ENCODE measurements at places on chromosomes 11 and 22.

- no peak for DNase-seq
These were observed 280.0 kb downstream of the ST3GAL4 start for GRCh38 chr11:126635511-126635910.

GRCh38 chr11:1618231-1618630, 3.7 kb downstream of the KRTAP5-4 start:
- DNase-seq: no peak

DNA sequence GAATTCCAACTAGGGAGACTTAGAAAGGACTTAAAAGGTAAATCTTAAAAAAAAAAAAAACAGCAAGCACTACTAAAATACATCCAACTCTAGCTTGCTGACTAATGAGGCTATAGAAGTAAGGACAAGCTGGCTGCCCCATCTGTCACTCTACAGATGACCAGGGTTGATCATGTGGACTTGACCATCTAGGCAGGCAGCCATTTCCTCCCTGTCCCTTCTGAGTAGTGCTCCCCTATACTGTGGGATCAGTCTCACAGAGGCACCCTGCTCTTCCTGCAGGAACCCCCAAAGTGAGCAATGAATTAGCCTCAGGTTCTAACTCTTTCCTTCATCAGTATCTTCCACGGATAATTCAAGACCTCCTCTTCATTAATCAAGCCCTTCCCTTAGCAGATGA, 12.3 kb downstream of the SLC1A2 start:
- no peak for DNase-seq

DNA sequence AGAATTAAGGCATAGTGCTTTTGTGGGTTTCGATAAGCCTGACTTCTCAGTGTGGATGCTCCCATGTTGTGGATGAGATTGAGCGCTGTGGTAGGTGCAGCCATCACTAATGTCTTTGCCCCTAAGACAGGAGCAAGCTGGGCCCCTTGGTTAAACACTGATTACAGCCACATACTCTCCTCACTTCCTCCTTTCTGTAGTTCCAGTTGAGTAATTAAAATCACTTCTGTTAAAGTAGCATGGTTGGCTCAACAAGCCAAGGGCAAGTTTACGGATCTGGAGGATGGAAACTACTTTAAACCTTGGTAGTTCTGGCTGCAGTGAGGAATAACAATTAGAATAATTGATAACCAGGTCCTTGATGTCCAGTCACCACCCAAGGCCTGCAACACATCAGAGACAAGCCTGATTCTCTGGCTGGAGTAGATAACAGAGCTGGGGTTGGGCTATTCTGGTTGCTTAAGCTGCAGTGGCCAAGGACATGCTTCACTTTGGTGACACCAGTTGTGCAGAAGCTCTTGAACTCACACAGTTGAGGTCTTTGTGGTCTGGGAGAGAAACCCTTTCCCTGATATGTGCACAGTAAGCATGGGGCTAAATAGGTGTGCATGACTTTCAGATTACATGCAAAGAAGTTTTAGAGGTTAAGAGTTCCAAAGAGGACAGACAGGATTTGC, 81.3 kb downstream of the KIRREL3 start:
- DNase-seq: no peak

DNA sequence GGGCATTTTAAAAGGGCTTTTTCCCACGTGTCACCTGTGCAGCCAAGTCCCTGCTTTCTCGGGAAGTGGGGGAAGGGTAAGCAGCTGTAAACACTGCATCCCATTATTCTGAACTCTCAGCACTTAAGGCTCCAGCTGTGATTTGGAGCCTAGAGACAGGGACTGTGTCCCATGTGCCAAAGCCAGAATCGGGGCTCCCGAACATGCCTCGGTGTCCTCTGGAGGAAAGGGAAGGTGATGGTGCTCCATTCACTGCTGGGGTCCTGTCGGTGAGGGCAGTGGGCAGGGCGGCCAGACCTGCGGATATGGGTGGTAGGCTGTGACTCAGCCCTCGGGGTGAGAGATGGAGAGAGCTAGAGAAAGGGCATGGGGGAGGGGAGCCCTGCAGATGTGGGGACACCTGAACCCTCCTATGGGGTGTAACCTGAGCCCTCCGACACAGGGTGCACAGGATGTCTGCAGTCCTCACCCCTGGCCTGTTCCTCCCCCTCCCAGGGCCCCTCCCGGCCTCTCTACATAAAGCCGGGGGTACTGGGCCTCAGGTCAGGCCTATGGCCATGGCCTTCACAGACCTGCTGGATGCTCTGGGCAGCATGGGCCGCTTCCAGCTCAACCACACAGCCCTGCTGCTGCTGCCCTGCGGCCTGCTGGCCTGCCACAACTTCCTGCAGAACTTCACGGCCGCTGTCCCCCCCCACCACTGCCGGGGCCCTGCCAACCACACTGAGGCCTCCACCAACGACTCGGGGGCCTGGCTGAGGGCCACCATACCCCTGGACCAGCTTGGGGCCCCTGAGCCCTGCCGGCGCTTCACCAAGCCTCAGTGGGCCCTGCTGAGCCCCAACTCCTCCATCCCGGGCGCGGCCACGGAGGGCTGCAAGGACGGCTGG, 31.8 kb downstream of the CAPN1 start:
- DNase-seq: no peak

- DNase-seq: no peak
These were observed 713.2 kb downstream of the LRRC4C start for GRCh38 chr11:40746282-40746681.
